ENCODE measurements at places on chromosomes 16 and 17.
A peak's percentile ranks its signal among the peaks of the same experiment; 100 is the strongest.

- no peak for DNase-seq
Observed at GRCh38 chr16:89406277-89406888, 84.0 kb downstream of the ANKRD11 start.

- DNase-seq: no peak
Observed at GRCh38 chr16:5231246-5231759, 133.7 kb upstream of the EEF2KMT start.

DNA sequence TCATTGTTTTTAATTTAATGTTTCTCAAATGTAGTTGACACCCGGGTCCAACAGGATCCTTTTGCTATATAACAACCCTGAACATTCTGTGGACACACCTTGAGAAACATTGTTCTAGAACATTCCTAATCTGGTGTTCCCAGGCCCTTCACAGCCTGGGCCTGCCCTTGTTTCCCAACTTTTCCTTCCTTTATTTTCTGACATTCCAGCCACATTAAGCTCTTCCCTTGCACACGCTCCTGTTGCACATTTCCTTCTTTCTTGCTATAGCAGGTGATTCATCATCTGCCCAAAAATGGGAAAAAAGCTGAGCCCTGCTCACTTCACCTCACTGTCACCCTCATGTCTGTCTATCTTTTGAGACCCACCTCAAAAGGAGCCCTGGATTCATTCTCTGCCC, 67.9 kb upstream of the MARCHF10 start:
- DNase-seq: no peak

DNA sequence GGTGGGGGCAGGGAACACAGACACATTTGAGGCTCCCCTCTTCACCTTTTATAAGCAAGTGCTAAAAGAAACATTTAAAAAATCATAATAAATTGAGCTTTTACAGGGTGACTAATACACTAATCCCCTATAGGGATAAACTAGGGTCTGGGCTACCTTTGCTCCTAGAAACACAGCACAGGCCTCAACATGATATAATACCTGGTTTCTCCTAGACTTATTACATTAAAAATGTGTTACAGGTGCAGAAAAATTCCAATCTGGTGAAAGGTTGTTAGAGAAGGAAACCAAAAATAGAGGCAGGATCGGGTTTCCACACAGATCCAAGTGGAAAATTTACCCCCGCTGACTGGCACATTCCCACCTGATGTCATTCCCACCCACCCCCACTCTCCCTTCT, 124.7 kb upstream of the NOG start:
- no peak for DNase-seq

DNA sequence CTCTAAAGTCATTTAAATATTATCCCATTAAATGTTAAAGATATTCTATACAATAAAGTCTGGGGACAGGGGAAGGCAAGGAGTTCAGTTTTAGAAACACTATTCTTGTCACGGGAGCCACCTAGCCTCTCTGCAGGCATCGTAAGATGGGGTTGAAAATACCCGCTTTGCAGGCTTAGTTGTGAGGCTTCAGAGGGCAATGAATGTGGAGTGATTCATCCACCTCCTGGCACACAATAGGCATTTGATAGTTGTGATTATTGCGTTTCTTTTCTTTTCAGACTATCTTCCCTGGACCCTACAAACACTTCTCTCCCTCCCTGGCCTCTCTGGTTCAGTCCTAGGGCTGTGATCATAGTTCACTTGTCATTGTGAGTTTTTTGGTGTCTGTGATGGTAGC, 19.6 kb downstream of the GLP2R start:
- no peak for DNase-seq

DNA sequence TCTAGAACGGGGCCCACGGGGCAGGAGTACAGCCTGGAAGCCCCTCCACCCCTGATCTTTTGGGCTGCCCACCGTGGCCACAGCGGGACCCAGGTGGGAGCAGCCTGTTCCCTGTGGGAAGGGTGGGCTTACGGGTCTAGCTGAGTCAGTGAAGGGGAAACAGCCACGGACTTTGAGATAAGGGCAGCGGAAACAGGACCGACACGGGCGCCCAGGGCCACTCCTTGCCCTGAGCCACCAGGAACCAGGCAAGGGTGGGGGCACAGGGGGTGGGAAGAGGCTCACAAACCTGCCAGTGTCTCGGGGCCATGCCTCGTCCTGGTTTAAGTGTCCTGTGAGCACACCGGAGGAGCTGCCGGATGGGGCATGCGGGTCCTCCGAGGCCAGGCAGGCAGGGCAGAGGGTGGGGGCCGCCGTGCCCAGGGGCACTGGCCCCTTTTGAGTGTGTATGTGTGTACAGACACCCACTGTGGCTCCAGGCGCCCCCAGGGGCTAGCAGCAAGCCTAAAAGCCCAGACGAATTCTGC, 47.6 kb upstream of the PVALEF start:
- DNase-seq: no peak

GRCh38 chr17:40547785-40548478, 17.3 kb downstream of the CCR7 start:
- no peak for DNase-seq

DNA sequence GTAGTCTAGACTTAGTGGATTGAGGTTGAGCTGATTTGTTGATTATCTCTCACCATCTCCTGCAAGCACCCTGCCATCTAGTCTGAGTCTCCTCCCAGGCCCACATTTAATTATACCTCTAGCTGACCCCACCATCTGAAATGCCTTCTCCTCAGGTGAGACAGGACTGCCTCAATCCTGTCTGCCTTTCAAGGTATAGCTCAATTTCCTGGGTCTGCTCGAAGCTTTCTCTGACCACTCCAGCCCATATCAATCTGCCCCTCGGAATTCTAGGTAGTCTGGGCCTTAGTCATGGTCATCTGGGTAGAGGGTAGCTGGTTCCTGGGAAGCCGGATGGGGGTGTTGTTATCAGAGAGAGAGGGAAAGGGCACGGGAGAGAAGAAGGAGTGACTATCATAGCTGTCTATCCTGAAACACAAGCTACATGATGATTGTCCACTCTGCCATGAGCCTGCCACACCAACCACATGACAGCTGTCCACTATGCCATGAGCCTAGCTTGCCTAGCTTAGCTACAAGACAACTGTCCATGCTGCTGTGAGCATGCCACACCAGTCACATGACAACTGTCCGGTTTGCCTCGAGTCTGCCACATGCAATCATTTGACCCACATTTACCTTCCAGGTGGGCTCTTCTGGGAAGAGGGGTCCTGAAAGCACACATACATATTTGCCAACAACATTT, 34.4 kb downstream of the LYRM9 start:
- no peak for DNase-seq

DNA sequence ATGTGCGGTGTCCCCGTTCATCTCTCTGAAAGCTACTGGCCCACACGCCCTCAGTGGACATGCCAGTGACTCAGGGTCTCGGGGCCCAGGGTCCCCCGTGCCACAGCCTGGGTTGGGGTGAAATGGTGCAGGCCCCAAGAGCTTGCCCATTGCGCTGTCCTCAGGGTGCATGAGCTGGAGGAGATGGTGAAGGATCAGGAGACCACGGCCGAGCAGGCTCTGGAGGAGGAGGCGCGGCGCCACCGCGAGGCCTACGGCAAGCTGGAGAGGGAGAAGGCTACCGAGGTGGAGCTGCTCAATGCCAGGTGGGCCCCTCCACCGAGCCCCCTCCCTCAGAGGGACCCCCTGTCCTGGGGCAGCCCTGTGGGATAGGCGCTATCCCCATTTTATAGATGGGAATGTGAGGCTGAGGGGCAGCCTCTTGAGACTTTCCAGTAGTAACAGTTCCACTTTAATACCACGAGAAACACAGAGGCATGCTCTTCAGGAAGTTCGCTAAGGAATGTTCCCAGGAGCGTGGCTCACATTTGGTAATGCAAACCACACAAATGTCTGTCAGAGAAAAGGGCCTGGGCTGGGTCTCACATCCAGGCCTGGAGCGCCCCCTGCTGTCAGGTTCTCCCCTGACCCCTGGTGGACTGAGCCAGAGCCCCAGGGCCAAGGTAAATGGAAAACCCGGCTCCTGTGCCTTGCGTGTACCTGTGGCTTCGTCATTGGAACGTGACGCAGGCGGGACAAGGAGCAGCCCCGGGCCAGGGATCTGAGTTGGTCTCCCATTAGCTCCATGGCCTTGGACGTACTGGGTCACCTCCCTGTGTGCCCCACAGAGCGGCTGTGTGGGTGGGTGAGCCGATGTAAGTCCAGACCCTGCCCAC, 133.7 kb downstream of the RAB11FIP4 start:
- DNase-seq: peak; percentile 61

GRCh38 chr17:18156171-18156975, 27.3 kb upstream of the ALKBH5 start:
- no peak for DNase-seq
